Bone marrow (tissue), 2 donors: ENCODE measurements at places on chromosomes 16 and 17.

DNA sequence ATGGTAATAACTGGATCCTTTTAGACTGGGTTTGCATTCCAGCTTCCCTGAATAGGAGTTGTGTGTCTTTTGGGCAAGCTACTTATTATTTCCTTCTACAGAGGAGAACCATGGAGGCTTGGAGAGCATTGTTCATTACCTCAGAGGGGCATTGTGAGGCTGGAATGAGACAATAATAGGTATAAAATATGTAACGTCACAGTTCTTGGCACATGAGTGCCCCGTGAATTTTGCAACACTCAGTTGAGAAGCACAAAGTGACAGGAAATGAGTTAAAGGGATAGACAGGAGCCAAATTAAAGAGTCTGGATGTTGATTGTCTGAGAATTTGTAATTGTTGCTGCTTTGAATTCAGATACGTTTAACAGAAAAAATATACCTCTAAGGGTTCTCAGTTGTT lies 92.2 kb downstream of the CDH8 start:
- DNase-seq: no peak

DNA sequence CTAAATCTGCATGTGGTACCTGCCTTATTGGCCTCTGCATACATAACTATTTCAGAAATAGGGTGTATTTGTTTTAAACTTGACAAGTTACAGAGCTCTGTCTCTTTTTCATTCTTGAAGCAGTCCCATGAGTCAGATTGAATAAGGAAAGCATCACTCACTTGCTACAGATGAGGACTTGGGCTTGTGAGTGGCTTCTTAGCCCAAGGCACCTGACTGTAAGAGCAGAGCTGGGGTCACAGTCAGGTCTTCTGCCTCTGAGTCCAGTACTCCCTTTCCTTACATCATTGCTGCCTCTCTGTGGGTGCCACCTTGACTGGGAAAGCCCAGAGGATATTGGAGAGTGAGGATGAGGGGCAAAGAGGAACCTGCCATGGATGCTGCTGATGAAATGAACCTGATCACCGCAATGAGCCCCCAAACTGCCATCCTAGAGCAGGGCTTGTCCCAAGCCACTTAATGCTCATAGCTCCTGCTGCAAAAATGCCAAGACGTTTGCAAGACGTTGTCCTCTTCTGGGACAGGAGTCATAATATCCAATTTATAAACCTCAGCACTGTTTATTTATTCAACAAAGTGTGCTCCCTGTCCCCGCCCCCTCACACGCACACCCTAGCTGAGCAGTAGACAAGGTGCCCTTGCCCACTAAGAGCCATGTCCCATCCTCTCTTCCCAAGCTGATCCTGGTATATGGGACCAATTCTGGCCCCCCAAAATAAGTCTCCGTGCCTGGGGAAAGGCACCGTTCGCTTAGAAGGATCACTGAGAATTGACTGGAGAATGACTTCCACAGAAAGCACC lies 74.1 kb downstream of the CCDC182 start:
- no peak for DNase-seq

GRCh38 chr16:67661101-67661761 lies 471 bp downstream of the PARD6A start:
- DNase-seq: peak; percentile 28

GRCh38 chr16:47392081-47392480 lies 68.8 kb downstream of the ITFG1 start:
- DNase-seq: peak; percentile 2

DNA sequence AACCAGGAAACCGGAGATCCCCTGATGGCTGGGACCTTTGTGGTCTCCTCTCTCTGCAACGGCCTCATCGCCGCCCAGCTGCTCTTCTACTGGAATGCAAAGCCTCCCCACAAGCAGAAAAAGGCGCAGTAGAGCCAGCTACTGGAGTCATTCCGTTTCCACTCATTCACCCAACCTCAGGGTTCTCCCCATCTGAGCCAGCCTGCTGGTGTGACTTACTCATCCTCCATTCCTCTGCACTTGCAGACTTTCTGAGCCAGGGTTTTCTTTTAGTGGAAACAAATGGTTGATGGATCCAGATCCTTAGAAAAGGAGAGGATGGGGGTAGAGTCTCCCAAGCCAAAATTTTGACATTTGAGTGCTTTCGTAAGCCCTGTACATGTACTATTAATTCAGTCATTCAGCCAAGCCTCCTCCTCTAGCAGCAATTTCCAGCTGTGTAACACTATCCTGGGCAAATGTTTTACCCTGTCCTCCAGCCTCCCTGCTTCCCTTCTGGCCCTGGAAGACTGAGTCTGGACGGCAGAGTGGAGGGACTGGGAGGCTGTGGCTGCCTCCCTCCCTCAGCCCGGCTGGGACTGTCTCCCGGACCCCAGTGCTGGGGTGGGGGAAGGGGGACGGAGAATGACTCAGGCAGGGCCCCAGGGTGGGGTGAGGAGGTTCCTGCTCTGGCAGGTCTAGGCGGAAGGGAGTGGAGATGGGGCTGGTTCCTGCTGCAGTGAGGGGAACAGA lies 2.3 kb downstream of the SOX15 start:
- no peak for DNase-seq

GRCh38 chr16:389352-389751 lies 7.6 kb upstream of the PGAP6 start:
- no peak for DNase-seq

DNA sequence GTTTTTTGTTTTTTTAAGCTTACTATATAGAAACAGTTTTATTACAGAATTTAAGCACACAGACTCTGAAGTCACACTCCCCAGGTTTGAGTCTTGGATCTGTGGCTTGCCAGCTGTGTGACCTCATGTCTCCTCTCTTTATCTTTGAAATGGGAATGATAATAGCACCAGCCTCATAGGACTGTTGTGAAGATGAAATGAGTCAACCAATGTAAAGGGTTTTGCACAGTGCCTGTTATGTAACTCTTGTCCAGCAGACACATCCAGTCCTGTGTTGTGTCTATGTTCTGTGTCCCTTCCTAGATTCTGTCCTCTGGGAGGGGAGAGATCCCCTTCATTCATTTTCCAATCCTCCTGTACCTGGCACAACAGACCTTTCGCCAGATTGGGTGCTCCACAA lies 3.1 kb upstream of the CPD start:
- DNase-seq: no peak

GRCh38 chr17:61393550-61393903 lies 6.1 kb upstream of the TBX2 start:
- no peak for DNase-seq

DNA sequence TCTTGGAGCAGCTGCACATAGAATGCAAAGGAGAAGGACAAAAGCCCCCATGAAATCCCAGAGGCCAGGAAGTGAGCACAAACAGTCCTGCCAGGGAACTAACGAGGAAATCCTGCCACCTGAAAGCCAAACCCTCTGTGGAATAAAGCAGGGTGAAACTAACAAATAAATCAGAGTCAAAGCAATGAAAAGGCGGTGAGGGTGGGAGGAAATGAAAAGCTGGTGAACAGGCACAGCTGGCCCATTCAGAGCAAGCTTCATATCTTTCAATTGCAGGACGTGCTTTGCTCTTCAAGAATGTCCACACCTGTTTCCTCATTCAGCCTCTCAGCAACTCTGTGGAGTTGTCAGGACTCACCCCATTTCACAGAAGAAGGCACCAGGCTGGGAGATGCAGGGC lies 108.1 kb downstream of the ABCC12 start:
- DNase-seq: no peak

GRCh38 chr17:76007850-76008165 lies 7.2 kb downstream of the CDK3 start:
- DNase-seq: no peak

GRCh38 chr17:58577696-58578095 lies 63.3 kb upstream of the MTMR4 start:
- DNase-seq: no peak

DNA sequence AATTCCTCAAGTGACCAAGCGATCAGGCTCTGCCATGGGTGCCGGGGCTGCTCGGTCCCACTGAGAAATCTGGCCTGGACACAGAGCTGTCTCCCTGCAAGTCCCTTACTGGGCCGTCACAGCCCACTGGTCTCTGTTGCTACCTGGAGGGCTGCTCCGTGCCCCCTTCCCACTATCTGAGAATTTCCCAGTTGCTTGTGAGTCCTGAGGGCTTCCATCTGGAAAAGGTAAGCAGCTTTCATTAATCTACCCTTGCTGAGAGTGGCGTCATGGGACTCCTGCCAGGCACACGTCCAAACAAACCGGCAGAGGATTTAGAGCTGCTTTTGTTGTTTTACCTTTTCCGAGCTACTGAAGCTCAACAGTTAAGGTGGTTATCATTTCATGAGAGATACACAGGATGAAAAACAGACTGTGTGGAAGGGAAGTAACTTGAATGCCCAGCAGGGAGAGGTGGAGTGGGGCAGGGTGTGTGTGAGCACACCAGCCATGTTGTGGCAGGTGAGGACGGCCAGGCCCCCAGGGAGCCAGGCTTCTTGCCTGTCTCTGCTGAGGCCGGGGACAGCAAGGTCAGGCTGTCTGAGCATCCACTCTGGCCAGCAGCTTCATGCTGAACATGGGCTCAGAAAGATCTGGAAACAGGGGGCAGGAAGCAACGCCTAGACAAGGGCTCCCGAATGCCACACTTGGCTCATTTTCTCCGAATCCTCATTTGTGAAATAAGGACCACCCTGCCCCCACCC lies 50.6 kb downstream of the GTF3C1 start:
- no peak for DNase-seq

DNA sequence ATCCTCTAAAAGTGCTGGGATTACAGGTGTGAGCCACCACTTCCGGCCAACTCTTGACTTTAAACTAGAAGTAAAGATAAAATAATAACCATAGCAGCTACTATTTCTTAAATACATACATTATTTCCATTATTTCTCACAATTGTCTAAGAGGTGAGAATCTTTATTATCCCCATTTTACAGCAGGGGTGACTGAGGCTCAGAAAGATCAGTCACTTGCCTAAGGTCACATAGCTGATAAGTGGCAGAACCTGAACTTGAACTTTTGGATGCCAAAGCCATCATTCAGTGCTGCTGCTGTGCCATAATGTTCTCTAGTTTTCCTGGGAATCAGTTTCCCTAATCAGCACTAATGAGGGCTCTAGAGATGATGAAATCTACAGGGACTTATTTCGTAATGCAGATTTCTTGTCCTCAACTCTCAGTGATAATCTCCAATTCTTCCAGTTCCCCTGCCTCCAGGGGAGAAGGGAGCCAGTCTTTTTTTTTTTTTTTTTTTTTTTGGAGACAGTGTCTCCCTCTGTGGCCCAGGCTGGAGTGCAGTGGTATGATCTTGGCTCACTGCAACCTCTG lies 25.2 kb upstream of the GPRC5B start:
- DNase-seq: no peak

GRCh38 chr17:83069931-83070742 lies 9.3 kb upstream of the METRNL start:
- DNase-seq: no peak

GRCh38 chr17:56314026-56314425 lies 160.8 kb downstream of the ANKFN1 start:
- DNase-seq: no peak

- peak; percentile 85 for DNase-seq
Observed at GRCh38 chr17:44389723-44390202, 314 bp upstream of the ITGA2B start.

DNA sequence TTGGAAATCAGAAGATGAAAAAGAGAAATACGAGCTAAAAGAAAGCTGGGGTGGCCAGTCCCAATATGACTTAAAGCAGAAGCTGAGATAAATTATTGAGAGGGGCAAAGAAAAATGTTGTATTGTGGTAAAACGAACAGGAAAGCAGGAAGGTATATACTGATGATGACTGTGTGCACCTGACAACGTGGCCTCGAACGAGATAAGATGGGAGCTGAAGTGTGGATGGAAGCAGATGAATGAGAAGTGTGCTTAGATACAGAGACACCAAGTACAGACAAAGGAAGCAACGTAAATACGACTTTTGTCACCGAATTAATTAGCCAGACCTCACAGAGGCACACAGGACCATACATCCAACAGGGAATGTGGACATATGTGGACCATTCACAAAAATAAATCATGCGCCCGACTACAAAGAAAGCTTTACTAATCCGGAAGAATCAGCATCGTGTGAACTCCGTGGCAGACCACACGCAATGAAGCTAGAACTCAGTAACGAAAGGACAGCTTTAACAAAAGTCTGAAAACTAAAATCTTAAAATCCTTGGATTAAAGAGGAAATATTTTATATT lies 218.7 kb downstream of the RPTOR start:
- no peak for DNase-seq

- DNase-seq: no peak
Observed at GRCh38 chr16:16143038-16143763, 80.1 kb downstream of the ABCC6 start.

DNA sequence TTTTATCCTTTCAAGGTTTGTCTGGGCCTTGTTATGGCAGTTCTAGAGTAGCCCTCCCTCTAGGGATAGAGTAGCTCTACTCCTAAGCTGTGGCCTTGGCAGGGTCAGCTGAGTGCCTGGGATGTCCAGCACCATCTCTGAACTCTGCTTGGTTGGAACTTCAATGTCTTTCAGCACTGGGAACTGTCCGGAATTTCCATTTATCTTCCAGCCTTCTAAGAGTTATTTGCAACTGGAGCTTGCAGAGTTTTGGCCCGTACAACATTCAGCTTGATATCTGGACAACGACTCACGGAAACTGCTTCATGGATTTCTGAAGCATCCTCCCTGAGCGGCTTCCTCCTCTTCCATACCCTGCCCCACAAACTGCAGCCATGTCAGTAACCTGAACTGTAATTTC lies 22.9 kb downstream of the MMD start:
- no peak for DNase-seq

DNA sequence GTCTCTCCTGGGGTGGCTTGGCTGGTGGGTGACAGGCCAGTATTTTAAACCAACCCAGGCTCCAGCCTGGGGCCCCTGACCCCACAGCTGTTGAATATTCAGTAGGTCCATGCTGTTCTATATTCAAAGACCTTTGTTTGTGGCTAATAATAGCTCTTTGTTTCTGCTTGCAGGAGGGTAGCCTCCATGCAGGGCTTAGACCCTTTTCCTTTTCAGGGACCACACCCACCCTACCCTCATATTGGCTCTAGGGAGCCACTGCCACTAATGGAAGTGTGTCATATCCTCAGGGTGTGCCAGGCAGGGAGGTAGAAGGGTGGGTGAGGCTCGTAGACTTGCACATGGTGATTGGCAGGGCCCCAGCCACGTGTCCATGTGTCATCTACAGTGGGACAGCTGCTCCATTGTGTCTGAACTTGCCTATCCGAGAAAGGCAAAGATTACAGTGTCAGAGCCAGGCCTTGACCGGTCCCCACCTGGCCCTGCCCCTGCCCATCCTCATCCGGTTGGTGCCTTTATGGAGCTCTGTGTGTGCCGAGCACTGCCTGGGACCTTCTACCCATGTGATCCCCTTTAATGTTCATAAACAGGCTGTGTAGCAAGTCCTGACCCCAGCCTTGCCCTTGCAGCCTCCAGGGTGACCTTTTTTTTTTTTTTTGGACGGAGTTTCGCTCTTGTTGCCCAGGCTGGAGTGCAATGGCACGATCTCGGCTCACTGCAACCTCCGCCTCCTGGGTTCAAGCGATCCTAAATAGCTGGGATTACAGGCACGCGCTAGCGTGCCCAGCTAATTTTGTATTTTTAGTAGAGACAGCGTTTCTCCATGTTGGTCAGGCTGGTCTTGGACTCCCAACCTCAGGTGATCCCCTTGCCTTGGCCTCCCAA lies 22.1 kb downstream of the TMC7 start:
- DNase-seq: no peak
